ENCODE measurements at places on chromosomes 7 and 10.

DNA sequence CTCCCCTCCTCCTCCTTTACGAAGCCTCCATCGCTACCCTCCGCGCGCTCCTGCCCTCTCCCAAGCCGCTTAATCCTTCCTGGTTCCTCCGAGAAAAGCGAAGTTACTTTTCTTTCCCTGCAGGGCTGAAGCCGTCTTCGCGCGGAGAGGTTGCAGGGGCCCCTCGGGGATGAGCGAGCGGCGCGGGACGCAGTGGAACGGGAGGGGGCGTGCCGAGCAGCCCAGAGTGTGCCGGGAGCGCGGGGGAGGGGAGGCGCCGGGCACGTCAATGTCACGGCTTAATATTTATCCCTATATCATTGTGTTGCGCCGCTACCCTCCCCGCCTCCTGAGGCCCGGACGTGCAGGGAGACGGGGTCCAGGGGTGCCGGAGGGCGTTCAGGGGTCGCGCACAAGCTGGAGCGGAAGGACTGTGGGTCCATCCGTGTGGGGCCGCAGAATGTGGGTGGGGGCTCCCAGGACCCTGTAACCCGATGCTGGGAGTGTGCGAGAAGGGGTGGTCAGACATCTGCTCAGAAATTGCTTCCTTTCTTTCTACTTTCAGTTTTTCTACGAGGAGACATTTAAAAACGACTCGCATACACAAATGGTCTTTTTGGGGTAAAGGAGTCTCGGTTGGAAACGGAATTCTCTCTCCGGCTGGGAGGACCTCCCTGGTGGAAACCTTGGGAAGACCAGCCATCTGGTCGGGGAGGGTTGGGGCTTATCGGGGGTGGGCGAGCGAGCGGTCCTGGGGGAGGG lies 2.4 kb downstream of the CDK6 start:
- DNase-seq: peak; percentile 59

DNA sequence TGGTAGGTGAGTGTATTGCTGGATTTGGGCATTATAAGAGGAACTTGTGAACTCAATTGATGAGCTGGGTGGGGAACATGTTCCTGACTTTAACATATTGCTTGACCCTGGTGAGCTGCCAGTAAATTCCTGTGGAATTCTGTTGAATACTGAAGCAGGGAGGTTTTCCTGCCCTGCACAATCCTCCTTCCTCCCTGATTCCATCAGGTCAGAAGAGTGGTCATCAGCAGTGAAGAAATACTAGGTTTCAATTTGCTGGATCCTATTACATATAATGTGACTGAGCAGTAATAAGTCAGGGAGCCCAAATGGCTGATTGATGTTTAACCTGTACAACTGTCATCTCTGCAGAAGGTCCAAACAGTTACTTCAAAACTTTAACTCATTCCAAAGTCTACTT lies 581.2 kb downstream of the SUGCT start:
- no peak for DNase-seq

- no peak for DNase-seq
Measured at GRCh38 chr7:27156916-27157701, 634 bp upstream of the HOXA7 start.

- DNase-seq: no peak
Measured at GRCh38 chr10:50641626-50642025, 17.9 kb upstream of the SGMS1 start.

GRCh38 chr7:155384751-155385150 lies 73.2 kb upstream of the EN2 start:
- no peak for DNase-seq

DNA sequence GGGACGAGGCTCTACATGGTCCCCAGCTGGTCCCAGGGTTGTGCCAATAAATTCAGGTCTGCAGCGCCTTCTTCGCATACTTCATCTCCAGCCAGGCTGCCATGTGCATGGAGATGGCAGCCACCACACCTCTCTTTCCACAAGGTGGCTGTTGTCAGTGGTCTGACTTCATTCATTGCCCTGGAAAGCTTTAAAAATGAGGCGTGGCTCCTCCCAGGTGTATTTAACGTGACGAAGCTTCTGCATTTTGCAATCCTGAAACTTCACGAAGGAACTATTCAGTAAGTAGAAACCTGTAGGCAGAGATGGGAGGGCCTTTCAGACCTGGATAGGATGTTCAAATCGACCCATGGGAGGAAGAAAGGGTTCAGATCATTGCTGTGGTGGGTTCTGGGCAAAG lies 53.7 kb downstream of the PFKFB3 start:
- DNase-seq: no peak

DNA sequence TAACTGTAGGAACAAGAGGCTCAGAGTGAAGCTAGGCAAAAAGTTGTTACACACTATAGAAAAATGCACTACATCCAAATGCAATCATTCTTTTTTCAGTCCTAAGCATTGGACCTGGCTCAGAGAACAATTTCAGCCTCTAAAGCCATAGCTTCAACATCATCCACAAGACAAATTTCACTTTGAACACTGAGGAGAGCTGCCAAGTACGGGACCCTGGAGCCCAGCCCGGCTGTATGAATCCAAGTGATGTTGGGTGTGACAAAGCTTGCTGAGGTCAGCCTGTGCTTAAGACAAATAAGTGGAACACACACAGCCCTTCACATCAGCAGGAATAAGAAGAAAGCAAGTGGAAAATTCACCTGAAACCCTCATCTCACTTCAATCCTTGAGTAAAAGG lies 233.1 kb upstream of the PFKP start:
- no peak for DNase-seq

- DNase-seq: no peak
Measured at GRCh38 chr10:70886921-70887665, 1.3 kb downstream of the PCBD1 start.

DNA sequence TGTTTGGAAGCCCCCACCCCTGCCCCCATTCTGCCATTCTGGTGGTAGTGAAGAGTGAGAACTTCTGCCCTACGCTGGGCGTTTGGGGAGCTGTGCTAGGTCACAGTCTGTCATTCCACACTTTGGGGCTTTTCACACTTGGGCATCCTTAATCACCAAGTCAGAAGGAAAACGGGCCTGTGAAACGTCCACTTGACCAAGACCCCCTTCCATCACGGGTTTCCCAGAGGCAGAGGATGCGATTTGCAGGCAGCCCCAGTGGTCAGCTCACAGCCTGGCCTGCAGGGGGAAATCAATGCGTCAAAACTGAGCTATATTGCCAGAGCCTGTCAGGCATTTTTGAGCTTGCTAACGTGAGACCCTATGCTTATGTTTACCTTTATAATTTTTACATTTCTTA lies 663.3 kb upstream of the MGMT start:
- no peak for DNase-seq

DNA sequence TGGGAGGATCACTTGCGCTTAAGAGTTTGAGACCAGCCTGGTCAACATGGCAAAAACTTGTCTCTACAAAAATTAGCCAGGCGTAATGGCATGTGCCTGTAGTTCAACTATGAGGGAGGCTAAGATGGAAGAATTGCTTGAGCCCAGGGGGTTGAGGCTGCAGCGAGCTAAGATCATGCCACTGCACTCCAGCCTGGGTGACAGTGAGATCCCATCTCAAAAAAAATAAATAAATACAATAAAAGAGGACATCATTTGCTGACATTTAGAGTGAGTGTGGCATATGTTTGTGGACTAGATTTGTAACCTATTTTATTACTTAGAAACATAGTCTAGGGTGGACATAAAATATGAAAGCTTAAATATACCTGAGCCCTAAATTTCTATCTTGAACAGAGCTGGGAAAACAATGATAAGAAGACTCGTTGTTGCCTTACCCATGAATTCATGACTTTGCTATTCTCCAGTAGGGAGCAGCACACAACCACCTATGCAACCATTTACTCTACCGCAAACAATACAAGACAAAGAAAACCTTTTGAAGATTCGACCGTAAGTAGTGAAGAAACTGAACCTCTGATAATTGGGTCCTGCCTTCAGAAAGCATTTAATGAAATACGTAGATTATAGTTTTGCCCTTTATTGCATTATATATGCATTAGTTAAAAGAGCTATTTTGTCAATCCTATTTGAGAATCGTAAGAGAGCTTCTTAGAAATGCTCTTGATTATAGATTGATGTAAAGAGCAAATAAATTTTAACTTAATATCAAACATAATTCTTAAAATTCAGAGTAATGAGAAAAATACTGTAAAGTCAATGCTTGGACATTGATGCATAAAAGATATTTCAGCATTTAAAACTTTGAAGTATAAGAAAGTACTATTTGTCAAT lies 83.5 kb downstream of the GNAT3 start:
- DNase-seq: no peak

- no peak for DNase-seq
Measured at GRCh38 chr10:93309062-93309461, 173.1 kb downstream of the MYOF start.

GRCh38 chr7:7688956-7689355 lies 29.5 kb downstream of the RPA3 start:
- DNase-seq: no peak

GRCh38 chr10:123309731-123310130 lies 155.5 kb downstream of the BUB3 start:
- DNase-seq: no peak

DNA sequence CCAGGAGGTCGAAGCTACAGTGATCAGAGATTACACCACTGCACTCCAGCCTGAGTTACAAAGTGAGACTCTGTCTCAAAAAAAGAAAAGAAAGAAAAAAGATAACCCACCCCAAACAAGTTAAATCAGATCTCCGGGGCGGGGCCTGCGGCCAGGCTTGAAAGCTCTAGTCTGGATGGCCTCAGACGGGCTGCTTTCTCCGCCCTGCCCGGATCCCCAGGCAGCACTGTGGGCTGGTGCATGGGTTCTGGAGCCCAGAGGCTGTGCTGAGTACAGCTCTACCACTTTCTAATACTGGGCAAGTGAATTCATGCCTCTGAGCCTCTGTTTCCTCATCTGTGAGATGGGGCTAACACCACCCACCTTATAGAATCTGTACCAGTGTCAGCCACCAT lies 83.7 kb downstream of the ZMIZ1 start:
- DNase-seq: no peak

DNA sequence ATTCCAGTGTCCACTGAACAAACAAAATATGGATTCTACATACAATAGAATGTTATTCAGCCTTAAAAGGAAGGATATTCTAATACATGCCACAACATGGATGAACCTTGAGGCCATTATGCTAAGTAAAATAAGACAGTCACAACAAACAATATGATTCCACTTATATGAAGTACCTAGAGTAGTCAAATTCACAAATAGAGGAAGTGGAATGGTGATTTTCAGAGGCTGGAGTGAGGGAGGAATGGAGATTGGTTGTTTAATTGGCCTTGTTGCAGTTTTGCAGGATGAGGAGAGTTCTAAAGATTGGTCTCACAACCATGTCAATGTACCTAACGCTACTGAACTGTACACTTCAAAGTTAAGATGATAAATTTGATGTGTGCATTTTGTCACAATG lies 119.6 kb downstream of the CHN2 start:
- no peak for DNase-seq

DNA sequence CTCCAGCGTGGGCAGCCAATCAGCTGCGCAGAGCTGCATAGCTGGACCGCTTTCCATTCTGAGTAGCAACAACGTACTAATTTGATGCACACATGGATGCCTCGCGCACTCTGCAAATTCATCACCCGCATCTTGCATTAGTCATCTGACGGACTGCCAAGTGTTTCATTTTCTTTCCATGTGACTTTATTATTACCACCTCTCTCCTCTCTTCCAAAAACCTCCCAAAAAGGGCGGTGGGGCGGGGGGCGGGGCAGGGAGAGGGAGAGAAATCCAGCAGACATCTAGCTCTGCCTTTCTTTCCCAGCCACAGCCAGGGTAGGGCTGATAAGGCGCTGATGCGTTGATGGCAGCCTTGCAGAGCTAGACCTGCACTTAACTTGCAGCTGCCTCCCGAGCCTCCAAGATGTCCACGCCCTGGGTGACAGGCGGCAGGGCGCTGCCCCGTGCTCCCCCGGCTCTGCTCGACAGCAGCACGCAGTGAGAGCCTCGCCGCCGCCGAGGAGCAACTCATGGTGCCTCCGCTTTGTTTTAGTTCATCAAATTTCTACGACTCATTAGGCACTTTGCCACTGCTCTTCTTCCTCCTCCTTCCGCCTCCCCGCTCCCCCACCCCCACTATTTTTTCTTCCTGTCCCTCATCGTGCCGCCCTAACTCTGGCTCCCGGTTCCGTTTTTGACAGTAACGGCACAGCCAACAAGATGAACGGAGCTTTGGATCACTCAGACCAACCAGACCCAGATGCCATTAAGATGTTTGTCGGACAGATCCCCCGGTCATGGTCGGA lies 147.3 kb downstream of the CELF2 start:
- DNase-seq: peak; percentile 56

DNA sequence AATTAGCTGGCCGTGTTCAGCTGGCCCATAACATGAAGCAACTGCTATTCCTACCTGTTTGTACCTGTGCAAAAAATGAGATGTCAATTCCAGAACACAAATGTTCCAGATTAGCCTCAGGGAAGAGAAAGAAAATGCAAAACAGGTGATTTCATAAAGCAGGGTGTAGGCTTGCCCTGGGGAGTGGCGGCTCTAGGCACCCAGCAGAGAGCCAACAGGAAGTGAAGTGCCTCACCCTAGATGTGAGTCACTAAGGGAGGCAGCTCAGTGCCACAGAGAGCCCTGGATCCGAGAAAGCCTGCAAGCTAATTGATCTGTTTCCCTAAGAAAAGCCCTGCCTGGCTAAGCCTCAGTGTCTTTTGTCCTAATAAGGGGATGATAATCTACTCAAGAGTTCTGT lies 240.0 kb downstream of the ARHGAP21 start:
- no peak for DNase-seq

DNA sequence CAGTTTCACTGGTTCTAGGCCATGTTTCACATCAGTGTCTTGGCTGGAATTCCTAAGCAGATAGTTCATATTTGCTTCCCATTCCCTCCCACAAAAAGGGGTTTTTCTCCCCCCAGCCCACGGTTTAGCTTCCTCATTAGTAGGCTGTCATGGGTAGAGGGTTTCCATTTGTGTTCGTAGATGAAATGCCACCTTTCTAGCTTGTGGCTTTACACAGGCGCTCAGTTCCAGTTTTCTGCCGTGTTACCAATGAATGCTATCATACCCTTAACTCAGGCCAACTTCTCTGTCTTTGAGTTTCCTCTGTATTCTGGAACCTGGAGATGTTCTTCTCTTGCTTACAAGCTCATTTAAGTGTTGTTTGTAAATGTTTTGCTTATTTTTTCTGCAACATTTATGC lies 26.8 kb downstream of the CALD1 start:
- no peak for DNase-seq

DNA sequence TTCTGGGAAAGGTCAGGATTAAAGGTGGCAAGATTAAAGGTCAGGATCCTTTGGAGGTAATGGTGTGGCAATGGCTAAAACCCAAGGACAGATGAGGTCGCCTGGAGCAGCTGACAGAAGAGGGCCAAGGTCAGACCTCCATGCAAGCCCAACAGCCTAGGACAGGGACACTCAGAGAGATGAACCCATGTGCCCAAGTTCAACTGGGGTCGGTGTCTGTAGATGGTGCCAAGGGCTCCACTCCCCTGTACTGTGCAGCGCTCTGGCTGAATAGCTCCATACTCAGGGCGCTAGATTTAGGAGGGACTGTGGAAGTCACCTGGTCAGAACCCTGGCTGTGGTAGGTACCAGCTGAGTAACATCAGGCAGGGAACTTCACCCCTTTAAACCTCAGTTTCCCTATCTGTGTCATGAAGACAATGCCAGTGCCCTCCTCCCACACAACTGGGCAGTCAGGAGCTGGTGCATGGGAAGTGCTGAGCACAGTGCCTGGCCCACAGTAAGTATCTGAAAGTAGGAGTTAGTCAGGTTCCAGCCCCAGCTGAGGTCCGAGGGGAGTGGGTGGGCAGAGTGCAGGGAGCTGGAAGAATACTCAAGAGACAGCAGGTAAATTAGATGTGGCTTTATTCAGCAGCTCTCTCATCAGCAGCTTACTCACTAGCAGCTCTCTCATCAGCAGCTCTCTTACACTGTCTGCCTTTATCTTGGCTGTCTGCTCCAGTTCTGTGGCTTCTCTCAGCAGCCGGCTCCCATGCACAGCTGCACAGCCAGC lies 327.1 kb downstream of the GLRX3 start:
- DNase-seq: no peak

Measured in stimulated activated CD8-positive, alpha-beta memory T cell treated with anti-CD3 and anti-CD28 coated beads, Interleukin-15, amount 100 ng/mL, for 4 hours (primary cell).